H4 (cell line): ENCODE measurements at places on chromosomes 11 and 22. TPM values are rescaled to one million over a fixed set of nuclear protein-coding genes. Genes with fewer than 3 reads are reported as not detected.

Gene KCNE3
- total RNA-seq: 0.08 TPM in 1 of 2 replicates, not detected in the other

Gene BBS1
- 12.3 and 14.9 TPM in 2 replicates for total RNA-seq

Gene MTA2
- total RNA-seq: 96.1 and 108 TPM in 2 replicates

Gene NEFH
- total RNA-seq: not detected in 2 replicates

Gene IL18
- total RNA-seq: 10.3 and 19.9 TPM in 2 replicates

Gene APLNR
- 0.10 TPM in 1 of 2 replicates, not detected in the other for total RNA-seq

DNA sequence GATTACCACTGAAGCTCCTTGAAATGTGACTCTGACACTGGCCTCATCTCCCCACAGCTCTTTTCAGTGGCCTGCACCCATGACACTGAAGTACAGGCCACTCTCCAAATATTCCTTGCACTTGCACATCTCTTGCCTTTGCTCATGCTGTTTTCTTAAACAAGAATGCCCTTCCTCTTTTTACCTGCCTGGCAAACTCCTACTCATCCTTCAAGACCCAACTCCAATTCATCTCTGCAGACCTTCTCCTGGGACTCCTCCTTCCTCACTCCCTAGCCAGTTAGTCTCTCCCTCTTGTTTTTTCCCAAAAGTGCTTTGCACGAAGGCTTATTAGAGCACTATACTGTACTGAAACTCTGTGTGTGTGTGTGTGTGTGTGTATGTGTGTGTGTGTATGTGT, 2.6 kb downstream of the KCNE3 start:
- DNase-seq: no peak

GRCh38 chr11:65897020-65897471, 3.1 kb downstream of the FOSL1 start:
- DNase-seq: no peak

DNA sequence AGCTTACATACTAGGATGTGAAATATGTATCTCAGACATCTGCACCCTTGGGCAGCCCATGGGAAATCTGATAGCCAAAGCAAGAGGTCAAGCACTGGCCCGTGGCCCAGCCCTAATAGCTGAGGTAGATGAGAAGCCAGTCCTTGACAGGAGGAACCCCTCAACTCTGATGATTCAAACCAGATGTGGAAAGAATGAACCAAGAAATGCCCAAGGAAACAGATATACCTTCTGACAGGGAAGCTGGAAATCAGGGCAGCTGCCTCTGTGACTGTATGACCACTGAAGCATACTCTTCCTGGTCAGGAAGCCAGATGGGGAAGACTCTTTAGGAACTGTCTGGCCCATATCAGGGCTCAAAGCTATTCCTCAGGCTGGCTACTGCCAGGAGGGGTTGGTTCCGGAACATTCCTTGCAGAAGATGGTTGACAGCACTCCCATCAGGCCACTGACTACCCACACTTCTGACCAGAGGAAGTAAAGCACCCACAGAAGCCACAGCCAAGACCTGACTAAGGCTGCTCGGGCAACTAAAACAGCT, 124.2 kb downstream of the SWAP70 start:
- peak; percentile 62 for DNase-seq

GRCh38 chr11:113725913-113726312, 19.8 kb upstream of the TMPRSS5 start:
- DNase-seq: no peak

- DNase-seq: no peak
These were observed 9.5 kb upstream of the MS4A4E start for GRCh38 chr11:60252213-60253108.

DNA sequence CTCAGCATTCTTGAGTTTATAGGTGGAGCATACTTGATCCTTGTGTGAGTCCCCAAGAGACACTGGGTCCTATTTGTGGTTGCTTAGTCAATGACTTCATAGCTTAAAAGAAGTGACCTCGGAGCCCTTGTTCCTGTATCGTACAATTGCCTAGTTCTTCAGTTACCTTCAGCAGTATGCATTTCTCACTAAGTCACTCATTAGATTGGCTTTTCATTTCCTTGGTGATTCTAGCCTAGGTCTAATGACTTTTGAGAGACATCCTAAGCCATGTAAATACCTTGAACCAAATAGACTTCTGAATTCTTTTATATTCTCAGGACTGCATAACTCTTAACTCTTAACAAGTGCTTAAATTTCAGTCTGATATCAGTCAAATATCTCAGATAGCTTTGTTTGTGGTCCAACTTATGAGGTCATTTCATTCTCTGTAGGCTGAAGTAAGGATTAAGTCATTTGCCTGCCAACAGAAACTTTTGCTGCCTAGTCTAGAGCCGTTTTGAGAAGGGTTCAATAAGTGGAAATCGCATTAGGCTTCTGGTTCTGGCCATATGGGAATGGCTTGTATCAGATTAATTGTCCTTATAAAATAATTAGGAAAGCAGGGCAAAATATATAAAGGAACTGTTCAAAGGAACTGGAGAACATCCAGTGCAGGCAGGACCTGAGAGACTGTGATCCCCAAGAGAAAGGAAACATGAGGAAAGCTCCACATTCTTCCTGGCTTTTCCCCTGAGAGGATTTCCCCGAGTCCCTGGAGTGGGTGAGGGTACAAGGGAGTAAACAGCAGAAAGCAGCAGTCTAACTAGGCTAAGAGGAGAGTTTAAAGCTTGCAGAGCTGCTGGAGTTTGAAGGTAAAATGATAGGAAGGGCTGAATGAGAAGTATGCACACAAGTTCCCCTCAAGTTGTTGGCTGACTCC, 39.9 kb downstream of the TRAF6 start:
- DNase-seq: peak; percentile 78

GRCh38 chr11:131136486-131136885, 220.2 kb upstream of the SNX19 start:
- DNase-seq: no peak

DNA sequence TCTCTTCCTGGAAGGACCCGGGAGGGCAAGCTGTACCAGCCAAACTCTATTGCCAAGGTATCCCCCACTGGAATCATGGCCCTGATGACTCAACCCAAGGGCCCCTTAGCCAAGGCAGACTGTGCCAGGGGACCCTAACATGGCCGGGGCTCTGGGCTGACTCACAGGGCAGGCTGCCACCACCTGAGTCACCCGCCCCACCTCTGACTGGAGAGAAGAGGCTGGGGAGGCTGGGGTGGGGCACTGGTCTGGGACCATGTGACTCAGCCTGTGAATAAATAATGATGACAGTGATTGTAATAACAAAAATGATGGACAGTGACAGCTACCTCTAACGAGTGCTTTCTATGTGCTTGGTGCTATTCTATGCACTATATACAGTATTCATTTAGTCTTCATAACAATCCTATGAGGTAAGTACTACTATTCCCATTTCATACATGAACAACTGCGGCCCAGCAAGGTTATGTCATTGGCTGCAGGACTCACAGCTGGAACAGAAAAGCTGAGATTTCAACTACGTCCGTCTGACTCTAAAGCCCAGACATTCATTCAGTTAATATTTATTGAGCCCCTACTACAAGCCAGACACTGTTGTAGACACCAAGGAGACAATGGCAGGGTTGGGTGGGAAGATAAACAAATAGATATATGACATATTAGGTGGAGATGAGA, 84.2 kb downstream of the FBXO7 start:
- peak; percentile 64 for DNase-seq

GRCh38 chr11:69411257-69411924, 70.1 kb upstream of the LINC01488 start:
- no peak for DNase-seq

- no peak for DNase-seq
These were observed 13.0 kb downstream of the CYTH4 start for GRCh38 chr22:37295213-37295886.

DNA sequence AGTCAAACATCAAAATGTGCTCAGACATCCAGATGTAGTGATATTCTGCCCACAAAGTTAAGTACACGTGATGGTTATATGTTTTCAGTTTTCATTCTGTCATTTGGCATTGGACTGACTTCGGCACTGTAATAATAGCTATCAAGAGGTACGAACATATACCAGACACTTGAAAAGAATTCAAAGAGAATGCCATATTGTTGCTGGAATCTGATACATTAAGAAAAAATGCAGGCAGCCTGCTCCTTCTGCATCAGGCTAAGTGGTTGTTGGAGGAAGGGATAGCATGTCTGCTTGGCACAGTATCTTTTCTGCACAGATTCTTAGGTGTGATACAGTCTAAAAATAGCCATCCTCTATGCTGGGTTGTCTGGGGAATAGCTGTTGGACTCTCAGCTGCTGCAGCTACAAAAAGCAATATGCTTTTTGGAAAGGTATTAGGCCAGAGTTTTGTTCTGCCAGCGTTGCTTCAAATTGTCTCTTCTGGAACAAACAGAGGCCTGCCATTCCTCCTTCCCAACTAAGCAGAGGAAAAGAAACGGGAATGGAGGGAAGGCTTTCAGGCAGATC, 892.6 kb downstream of the TBC1D22A start:
- DNase-seq: no peak

DNA sequence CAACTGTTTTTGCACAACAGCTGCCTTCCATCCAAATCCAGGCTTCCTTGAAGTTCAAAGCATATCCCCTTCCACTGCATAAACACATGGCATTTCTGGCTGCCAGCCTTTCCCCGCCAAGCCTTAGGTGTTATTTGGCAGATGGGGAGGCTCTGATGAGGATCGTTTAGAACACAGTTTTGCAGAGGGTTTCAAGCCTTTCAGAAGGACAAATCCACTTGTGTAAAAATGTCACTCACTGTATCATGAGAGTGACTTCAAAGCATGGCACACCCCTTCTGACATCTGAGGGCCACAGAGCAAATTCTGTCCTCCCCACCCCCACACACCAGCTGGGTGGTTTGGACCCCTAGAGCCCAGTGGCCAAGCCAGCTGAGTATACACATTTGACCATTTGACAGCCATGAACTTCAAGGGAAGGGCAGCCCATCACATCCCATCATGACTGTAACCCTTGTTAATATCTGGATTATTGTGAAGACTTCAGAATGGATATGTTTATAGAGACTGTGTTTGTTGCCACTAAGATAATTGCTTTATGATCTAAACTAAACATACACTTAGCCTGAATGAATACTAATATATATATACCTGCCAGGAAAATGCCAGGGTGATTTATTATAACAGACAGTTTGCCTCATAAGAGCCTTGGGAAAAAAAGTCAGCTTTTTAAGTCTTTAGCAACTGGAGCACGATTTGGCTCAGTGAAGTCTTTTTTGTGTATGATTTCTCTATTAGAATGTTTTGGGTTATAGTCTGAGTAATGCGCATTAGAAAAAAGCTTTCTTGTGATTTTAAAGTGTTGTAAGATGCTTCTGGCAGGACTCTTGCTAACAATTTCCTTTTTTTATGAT, 31.9 kb downstream of the FBLN1 start:
- DNase-seq: peak; percentile 89
